Activated CD8-positive, alpha-beta T cell treated with anti-CD3 and anti-CD28 coated beads, Interleukin-2, amount 10 ng/mL, durations not matched to agents 7 days and 5 days (primary cell): ENCODE measurements at places on chromosomes 5 and 9.

DNA sequence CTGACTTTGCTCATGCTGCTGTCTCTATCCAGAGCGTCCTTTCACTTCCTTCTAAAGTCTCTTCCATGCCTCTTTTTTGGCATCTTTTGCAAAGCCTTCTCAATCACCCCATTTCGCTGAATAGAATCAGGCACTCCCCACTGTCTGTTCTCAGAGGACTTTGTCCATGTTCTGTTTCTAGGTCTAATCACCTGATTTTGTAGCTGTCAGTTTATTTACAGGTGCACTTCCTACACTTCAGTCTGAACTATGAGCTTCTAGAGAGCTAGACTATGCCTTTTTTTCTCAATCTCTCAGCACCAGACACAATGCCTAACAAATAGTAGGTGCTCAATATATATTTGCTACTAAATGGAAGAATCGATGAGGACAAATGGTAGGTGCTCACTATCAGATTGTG, 29.9 kb downstream of the TLR4 start:
- no peak overlapping the region for H3K4me3 ChIP-seq
- H3K27me3 ChIP-seq = peaks cover 17% of the 10 kb centered on the region
- DNase-seq = no peak
- no peak overlapping the region for H3K27ac ChIP-seq
- no peaks in the 10 kb centered on the region for H3K36me3 ChIP-seq
- H3K4me1 ChIP-seq = no peaks in the 10 kb centered on the region

DNA sequence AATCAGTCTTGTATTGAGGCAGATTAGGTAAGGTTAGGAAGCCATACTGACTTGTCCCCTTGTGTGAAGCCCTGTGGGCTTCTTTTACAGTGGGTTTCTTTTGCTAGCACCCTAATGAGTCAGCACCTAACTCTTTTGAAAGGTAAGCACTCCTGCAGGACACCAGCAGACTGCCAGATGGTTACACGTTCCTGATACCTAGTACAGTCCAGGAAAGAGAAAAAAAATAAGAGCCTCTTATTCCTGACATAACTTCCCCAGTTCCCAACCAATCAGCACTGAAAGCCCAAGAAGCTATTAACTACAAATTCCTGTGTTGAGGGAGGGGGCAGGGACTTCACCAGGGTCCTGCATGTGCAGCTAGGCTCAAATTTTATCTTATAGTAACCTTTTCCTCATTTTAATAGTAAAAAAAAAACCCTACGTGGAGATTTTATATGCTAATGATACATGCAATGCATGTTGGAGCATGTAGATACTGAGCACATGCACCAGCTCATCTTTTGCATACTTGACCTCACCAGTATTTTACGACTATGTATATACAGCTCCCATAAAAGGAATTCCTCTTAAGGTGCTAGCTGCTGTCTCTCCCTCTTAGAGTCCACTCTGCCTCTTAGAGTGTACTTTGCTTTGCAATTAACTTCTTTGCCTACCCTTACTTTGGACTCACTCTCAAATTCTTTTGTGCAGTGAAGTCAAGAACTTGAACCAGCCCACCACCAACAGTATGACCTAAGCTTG, 84.7 kb upstream of the RORB start:
- H3K27ac ChIP-seq = no peak overlapping the region
- no peaks in the 10 kb centered on the region for H3K27me3 ChIP-seq
- no peaks in the 10 kb centered on the region for H3K4me1 ChIP-seq
- H3K4me3 ChIP-seq = no peak overlapping the region
- H3K36me3 ChIP-seq = no peaks in the 10 kb centered on the region
- DNase-seq = no peak

- peak overlapping the region; percentile 93 for H3K27ac ChIP-seq
- peak; percentile 33 for DNase-seq
- H3K27me3 ChIP-seq = no peaks in the 10 kb centered on the region
- peaks cover 48% of the 10 kb centered on the region for H3K4me1 ChIP-seq
- peaks cover 16% of the 10 kb centered on the region for H3K36me3 ChIP-seq
These were observed 1.3 kb downstream of the UBE2R2 start for GRCh38 chr9:33818167-33818846.

GRCh38 chr5:34621277-34622097, 34.6 kb upstream of the RAI14 start:
- no peaks in the 10 kb centered on the region for H3K27me3 ChIP-seq
- no peaks in the 10 kb centered on the region for H3K36me3 ChIP-seq
- no peak overlapping the region for H3K4me3 ChIP-seq
- no peak overlapping the region for H3K27ac ChIP-seq
- DNase-seq = no peak
- no peaks in the 10 kb centered on the region for H3K4me1 ChIP-seq

DNA sequence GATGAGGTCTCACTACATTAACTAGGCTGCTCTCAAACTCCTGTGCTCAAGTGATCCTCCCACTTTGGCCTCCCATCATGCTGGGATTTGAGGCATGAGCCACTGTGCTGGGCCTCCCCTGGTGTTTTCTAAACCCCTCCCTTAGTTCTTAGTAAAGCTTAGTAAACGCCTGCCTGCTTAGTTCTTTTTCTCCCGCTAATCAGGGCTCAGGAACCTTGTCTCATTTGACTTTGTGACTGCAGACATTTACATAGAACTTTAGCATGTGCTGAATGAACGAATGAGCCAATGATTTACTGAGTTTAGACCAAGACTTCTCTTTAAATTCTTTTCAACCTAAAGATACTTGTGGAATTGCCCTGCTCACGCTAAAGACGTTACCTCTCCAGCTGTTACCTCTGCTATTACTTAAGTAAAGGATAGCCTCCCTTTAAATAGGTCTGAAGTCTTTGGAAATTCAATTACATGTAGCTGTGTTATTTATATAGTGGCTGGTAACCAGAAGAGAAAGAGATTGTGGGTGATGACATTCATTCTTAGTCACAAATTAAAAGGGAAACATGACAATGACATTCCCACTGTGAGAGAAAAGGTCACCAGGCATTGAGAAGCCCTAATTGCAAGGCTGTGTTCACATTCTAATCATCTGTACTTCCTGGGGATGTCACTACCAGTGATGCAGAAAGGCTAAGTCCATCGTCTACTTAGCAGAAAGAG, 18.6 kb upstream of the SUSD1 start:
- H3K27ac ChIP-seq = no peak overlapping the region
- DNase-seq = no peak
- H3K27me3 ChIP-seq = no peaks in the 10 kb centered on the region

GRCh38 chr5:121913418-121913817, 48.4 kb upstream of the SRFBP1 start:
- H3K4me1 ChIP-seq = no peaks in the 10 kb centered on the region
- no peak overlapping the region for H3K4me3 ChIP-seq
- no peaks in the 10 kb centered on the region for H3K27me3 ChIP-seq
- H3K36me3 ChIP-seq = no peaks in the 10 kb centered on the region
- H3K27ac ChIP-seq = no peak overlapping the region

DNA sequence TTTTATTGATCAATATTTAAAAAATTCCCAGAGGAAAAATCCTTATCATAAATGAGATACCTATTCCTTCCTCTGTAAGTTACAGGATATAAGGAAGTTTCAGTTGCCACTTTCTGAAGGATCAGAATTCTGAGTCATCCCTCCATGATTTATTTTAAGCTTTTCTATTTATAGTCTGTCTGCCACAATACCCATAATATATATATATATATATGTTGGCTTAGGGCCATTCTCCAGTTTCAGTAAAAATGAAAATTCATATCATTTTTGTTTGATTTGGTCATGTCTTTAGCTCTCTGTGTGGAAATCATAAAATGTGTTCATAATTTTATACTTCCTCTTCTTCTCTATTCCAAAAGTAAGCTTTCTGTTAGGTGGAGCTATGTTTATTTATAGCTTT, 215.8 kb upstream of the CYLC2 start:
- H3K27me3 ChIP-seq = no peaks in the 10 kb centered on the region
- no peaks in the 10 kb centered on the region for H3K36me3 ChIP-seq
- H3K27ac ChIP-seq = no peak overlapping the region

DNA sequence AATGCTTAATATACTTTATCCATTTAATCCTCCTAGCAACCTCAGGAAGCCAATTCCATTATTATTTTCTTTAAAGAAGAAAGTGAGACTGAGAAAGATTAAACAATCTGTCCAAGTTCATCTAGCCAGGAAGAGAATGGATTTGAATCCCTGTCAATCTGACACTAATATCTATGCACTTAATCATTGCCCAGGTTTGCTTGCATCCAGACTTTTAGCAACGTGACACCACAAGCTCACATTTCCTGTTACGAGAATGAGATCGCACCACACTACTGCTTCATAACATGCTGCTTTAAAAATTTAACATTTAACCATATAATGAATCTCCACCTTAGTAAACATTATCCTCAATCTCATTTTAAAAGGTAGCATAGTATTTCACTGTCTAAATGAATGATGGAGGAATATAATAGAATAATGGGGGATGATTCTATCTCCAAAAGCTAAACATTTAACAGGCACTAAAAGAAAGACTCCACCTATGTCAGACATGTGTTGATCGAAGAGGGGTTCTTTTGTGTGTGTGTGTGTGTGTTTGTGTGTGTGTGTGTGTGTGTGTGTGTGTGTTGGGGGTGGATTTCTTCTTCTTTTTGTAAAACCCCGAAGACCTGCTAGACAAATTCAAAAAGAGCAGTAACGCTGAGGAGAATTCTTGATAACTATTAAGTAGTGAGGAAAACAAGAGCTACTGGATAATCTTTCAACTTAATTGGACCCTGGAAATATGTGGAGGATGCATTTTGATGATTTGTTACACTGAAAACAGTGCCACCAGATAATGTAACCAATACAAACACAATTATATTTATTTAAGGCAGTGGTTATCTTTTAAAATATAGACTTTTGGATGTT, 138.7 kb upstream of the NR3C1 start:
- H3K4me1 ChIP-seq = no peaks in the 10 kb centered on the region
- H3K36me3 ChIP-seq = no peaks in the 10 kb centered on the region
- peaks cover 2% of the 10 kb centered on the region for H3K27me3 ChIP-seq
- DNase-seq = no peak
- H3K4me3 ChIP-seq = no peak overlapping the region

GRCh38 chr5:127696683-127697082, 6.5 kb upstream of the CCDC192 start:
- no peaks in the 10 kb centered on the region for H3K36me3 ChIP-seq
- no peaks in the 10 kb centered on the region for H3K4me1 ChIP-seq
- no peak for DNase-seq
- H3K4me3 ChIP-seq = no peak overlapping the region

GRCh38 chr9:70040376-70040903, 3.2 kb upstream of the MAMDC2 start:
- peaks cover 3% of the 10 kb centered on the region for H3K36me3 ChIP-seq
- H3K27ac ChIP-seq = no peak overlapping the region
- DNase-seq = no peak
- H3K4me1 ChIP-seq = peaks cover 7% of the 10 kb centered on the region
- H3K4me3 ChIP-seq = no peak overlapping the region

- no peak overlapping the region for H3K4me3 ChIP-seq
- peaks cover 4% of the 10 kb centered on the region for H3K4me1 ChIP-seq
- no peaks in the 10 kb centered on the region for H3K36me3 ChIP-seq
- peaks cover 4% of the 10 kb centered on the region for H3K27me3 ChIP-seq
These were observed 163.2 kb downstream of the LPAR1 start for GRCh38 chr9:110874963-110875674.

DNA sequence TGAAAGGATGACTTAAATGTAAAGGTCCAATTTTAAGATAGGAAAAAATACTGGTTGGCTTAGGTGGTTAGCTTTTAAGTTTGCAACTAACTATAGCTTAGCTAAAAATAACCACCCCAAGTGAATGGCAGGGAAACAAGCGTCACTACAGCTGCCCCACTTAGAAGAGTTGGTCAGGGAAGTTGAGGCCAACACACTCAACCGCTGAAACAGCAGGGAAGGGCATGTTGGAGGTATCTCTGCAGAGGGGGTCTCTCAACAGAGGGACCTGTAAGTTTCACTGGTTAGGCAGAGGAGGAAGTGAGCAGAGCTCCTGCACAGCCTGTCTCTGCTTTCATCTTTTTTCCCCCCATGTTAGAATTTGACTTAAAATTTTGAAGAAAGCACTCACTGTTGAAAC, 75.3 kb downstream of the LHFPL2 start:
- H3K36me3 ChIP-seq = no peaks in the 10 kb centered on the region
- H3K4me1 ChIP-seq = peaks cover 3% of the 10 kb centered on the region
- H3K27ac ChIP-seq = no peak overlapping the region
- no peak overlapping the region for H3K4me3 ChIP-seq
- H3K27me3 ChIP-seq = peaks cover 5% of the 10 kb centered on the region

DNA sequence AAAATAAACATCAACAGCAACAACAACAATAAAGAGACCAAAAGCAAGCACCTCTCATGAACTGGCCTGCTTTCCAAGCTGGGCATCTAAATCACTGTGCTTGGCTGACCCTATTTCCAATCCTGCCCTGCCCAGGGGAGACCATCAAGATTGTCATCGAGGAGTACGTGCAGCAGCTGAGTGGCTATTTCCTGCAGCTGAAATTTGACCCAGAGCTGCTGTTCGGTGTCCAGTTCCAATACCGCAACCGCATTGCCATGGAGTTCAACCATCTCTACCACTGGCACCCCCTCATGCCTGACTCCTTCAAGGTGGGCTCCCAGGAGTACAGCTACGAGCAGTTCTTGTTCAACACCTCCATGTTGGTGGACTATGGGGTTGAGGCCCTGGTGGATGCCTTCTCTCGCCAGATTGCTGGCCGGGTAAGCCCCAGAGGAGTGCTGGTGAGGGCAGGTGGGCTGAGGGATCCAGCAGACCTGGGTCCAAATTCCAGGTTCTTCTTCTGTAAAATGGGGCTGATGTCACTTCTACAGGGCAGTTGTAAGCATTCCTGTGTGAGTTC, 15.6 kb downstream of the PTGS1 start:
- DNase-seq = no peak
- no peaks in the 10 kb centered on the region for H3K36me3 ChIP-seq
- H3K4me1 ChIP-seq = peaks cover 8% of the 10 kb centered on the region

DNA sequence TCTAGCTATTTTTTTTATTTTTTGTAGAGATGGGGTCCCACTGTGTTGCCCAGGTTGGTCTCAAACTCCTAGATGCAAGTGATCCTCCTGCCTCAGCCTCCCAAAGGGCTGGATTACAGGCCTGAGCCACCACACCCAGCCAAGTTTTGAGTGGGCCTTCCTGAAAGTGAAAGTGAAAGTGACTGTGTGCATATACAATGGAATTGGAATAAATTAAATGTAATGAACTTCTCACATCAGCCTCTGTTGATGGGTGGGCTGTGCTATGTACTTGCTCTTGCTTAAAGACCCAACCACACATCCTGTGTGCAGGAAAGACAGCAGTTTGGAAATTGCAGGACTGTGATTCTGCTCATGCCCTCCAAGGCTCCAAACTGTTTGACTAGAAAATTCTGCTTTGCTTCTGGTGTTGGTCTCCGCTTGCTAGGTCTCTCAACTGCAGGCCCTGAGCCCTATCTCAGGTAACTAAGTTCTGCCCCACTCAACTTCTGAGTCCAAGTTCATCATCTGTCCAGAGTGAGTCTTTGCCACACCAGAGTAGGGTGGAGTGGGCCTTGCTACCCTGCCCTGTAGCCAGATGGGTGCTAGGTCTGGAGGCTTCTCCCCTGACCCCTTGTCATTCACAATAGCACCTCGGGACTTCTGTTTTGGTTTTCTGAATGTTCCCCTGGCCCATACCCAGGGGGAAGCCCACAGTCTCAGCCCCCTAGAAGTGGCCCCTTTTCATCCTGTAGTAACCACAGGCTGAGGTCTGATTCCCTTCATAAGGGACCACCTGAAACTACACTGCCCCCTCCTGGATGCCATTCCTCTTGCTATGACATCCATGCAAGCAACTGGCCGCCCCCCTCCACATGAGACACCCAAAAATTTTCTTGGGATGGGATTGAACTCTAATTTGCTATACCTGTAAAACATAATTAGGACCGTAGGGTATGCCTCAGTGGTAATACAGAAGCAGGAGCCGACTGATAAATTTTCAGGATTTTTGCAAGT, 36.5 kb upstream of the RAD23B start:
- peak overlapping the region; percentile 64 for H3K27ac ChIP-seq
- H3K36me3 ChIP-seq = no peaks in the 10 kb centered on the region
- no peak overlapping the region for H3K4me3 ChIP-seq
- H3K27me3 ChIP-seq = no peaks in the 10 kb centered on the region

GRCh38 chr9:1337169-1337568, 287.0 kb downstream of the DMRT2 start:
- no peak for DNase-seq
- H3K4me1 ChIP-seq = no peaks in the 10 kb centered on the region
- no peaks in the 10 kb centered on the region for H3K36me3 ChIP-seq
